Activated T-helper 2 cell treated with anti-CD3 and anti-CD28 coated beads, Interferon-gamma antibody, Interleukin-2, Interleukin-4, amounts not matched to agents 10 μg/mL and 5 μg/mL and 100 μg/mL, durations not matched to agents 14 hours and 24 hours and 36 hours (primary cell): ENCODE measurements at places on chromosomes 4 and X.

DNA sequence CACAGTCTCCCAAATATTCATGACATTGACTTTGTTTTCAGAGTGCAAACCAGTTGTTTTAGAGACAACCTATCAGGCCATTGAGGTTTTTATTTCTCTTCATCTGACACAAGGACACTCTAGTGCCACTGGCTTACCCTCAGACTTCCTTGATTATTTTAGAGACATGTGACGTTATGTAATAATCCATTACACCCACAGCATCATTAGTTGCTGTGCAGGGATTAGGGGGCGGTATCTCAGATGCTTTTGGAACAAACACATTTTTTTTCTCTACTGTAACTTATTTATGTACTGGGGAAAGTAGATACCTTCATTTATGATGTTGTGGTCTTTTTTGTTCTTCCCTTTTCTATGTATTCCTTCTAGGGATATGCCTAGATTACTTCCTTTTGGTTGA is 2293.1 kb downstream of the PCDH7 start:
- no peaks in the 10 kb centered on the region for H3K4me1 ChIP-seq
- H3K36me3 ChIP-seq = no peaks in the 10 kb centered on the region
- DNase-seq = no peak
- no peak overlapping the region for H3K4me3 ChIP-seq
- no peaks in the 10 kb centered on the region for H3K27me3 ChIP-seq

- no peaks in the 10 kb centered on the region for H3K4me1 ChIP-seq
- no peaks in the 10 kb centered on the region for H3K27me3 ChIP-seq
- no peaks in the 10 kb centered on the region for H3K36me3 ChIP-seq
- no peak overlapping the region for H3K4me3 ChIP-seq
Observed at GRCh38 chrX:114075073-114075673, 508.7 kb upstream of the HTR2C start.

GRCh38 chr4:126592088-126592487 is 1040.7 kb upstream of the INTU start:
- H3K27me3 ChIP-seq = no peaks in the 10 kb centered on the region
- DNase-seq = no peak
- H3K36me3 ChIP-seq = no peaks in the 10 kb centered on the region
- no peak overlapping the region for H3K4me3 ChIP-seq

- H3K27ac ChIP-seq = no peak overlapping the region
- peaks cover 30% of the 10 kb centered on the region for H3K36me3 ChIP-seq
- no peaks in the 10 kb centered on the region for H3K27me3 ChIP-seq
- peaks cover 34% of the 10 kb centered on the region for H3K4me1 ChIP-seq
- DNase-seq = no peak
- H3K4me3 ChIP-seq = no peak overlapping the region
Observed at GRCh38 chrX:39848900-39849299, 248.9 kb downstream of the BCOR start.

GRCh38 chr4:92307181-92307580 is 3.4 kb downstream of the GRID2 start:
- H3K4me3 ChIP-seq = no peak overlapping the region
- H3K27me3 ChIP-seq = peaks cover 22% of the 10 kb centered on the region
- no peaks in the 10 kb centered on the region for H3K36me3 ChIP-seq
- H3K4me1 ChIP-seq = peaks cover 2% of the 10 kb centered on the region
- H3K27ac ChIP-seq = no peak overlapping the region

- no peak overlapping the region for H3K27ac ChIP-seq
- H3K36me3 ChIP-seq = no peaks in the 10 kb centered on the region
- H3K4me1 ChIP-seq = no peaks in the 10 kb centered on the region
- no peak for DNase-seq
- no peaks in the 10 kb centered on the region for H3K27me3 ChIP-seq
- no peak overlapping the region for H3K4me3 ChIP-seq
Observed at GRCh38 chr4:53786632-53787031, 195.3 kb upstream of the LNX1 start.

DNA sequence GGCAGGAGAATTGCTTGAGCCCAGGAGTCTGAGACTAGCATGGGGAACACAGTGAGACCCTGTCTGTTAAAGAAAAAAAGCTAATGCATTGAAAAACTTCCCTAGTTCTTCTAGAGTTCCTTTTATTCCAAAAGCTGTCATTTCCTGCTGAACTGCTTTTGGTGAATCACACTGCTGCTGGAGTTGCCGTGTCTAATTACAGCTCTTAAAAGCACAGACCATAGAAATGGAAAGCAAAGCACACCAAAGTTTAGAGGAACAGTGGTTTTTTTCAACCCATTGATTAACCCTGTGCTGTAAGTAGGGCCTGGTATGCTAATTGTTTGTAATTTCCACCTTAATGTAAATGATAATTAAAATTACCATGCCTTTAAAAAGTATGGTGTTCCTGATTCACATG is 52.4 kb downstream of the SEPTIN11 start:
- H3K27ac ChIP-seq = no peak overlapping the region
- H3K27me3 ChIP-seq = peaks cover 76% of the 10 kb centered on the region
- H3K4me1 ChIP-seq = no peaks in the 10 kb centered on the region
- DNase-seq = no peak

GRCh38 chrX:65976161-65976560 is 63.7 kb downstream of the VSIG4 start:
- H3K36me3 ChIP-seq = no peaks in the 10 kb centered on the region
- no peaks in the 10 kb centered on the region for H3K4me1 ChIP-seq
- no peak overlapping the region for H3K4me3 ChIP-seq
- DNase-seq = no peak
- peaks cover 5% of the 10 kb centered on the region for H3K27me3 ChIP-seq

- no peak overlapping the region for H3K27ac ChIP-seq
- no peak for DNase-seq
- H3K4me1 ChIP-seq = no peaks in the 10 kb centered on the region
- no peaks in the 10 kb centered on the region for H3K36me3 ChIP-seq
- H3K27me3 ChIP-seq = no peaks in the 10 kb centered on the region
- H3K4me3 ChIP-seq = no peak overlapping the region
Observed at GRCh38 chrX:148713981-148714380, 213.6 kb downstream of the AFF2 start.

DNA sequence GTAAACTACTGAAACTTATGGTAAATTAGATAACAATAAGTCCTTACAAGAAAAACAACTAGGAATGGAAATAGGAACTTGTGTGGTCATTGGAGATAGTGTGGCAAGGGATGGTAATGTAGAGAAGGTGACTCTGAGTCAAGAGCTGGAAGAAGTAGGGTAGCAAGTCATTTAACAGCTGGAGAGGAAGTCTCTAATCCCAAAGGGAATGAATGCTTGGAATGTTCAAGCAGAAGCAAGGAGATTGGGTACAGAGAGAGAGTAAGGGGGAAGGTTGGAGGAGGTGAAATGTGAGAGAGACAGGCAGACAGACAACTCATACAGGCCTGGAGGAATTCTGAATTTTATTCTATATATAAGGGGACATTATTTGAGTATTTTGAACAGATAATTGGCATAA is 260.6 kb upstream of the MAD2L1 start:
- no peaks in the 10 kb centered on the region for H3K4me1 ChIP-seq
- H3K36me3 ChIP-seq = no peaks in the 10 kb centered on the region
- H3K27me3 ChIP-seq = no peaks in the 10 kb centered on the region
- no peak overlapping the region for H3K27ac ChIP-seq

GRCh38 chr4:158043971-158044618 is 128.7 kb downstream of the GASK1B start:
- H3K4me3 ChIP-seq = no peak overlapping the region
- H3K36me3 ChIP-seq = no peaks in the 10 kb centered on the region
- no peaks in the 10 kb centered on the region for H3K27me3 ChIP-seq
- H3K4me1 ChIP-seq = no peaks in the 10 kb centered on the region

GRCh38 chr4:168882650-168883233 is 127.3 kb downstream of the CBR4 start:
- H3K27me3 ChIP-seq = peaks cover 12% of the 10 kb centered on the region
- H3K36me3 ChIP-seq = peaks cover 20% of the 10 kb centered on the region
- no peak overlapping the region for H3K4me3 ChIP-seq
- peaks cover 26% of the 10 kb centered on the region for H3K4me1 ChIP-seq
- DNase-seq = no peak
- H3K27ac ChIP-seq = no peak overlapping the region

GRCh38 chr4:89752932-89753598 is 83.9 kb downstream of the SNCA start:
- H3K4me3 ChIP-seq = no peak overlapping the region
- DNase-seq = no peak
- peaks cover 2% of the 10 kb centered on the region for H3K27me3 ChIP-seq
- no peaks in the 10 kb centered on the region for H3K4me1 ChIP-seq
- no peaks in the 10 kb centered on the region for H3K36me3 ChIP-seq

DNA sequence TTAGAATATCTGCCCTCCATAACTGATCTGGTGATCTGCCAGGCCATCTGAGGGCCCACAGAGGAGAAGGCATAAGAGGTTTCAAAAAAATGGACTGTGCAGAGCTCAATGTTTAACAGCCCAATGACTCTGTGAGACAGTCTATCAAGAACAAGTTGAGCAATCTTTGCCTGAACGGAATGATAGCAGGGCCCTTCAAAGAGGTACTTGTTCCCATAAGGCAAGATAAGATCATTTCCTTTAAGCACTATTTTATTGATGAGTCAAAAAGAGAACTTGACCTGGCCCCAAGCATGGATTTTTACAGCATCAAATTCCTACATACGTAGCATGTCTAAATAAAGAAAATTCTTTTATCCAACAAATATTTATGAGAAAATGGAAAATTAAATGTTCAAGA is 182.8 kb downstream of the IDS start:
- no peaks in the 10 kb centered on the region for H3K27me3 ChIP-seq
- no peaks in the 10 kb centered on the region for H3K36me3 ChIP-seq
- H3K27ac ChIP-seq = no peak overlapping the region
- H3K4me1 ChIP-seq = no peaks in the 10 kb centered on the region
- H3K4me3 ChIP-seq = no peak overlapping the region
- no peak for DNase-seq

DNA sequence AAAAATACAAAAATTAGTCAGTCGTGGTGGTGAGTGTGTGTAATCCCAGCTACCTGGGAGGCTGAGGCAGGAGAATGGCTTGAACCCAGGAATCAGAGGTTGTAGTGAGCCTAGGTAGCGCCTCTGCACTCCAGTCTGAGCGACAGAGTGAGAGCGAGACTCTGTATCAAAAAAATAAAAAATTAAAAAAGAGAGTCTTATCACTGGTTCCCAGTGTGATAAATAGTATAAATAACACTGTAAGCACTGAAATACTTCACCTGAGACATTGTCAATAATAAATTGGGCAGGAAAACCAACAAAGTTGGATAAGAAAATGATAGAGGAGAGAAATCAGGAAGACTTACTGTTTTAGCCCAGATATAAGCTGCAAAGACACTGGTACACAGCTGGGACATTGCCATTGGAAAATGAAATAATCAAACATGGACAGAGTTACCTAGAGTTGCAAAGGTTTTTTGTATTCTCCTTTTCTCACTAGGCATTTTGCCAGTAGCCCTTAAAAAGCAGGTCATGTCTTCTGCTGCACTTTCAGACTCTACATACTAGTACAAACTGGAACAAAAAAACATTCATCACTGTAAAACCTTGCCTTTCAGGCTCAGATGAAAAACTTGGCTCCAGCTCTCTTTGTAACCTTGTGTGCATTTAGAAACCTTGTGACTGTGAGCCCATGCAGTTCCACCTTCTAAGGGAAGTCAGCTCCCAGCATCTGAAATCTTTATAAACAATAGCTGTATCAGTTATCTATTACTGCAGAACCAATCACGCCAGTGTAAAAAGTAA is 55.0 kb upstream of the PPP1R2C start:
- H3K4me1 ChIP-seq = no peaks in the 10 kb centered on the region
- H3K4me3 ChIP-seq = no peak overlapping the region
- H3K27ac ChIP-seq = no peak overlapping the region
- H3K36me3 ChIP-seq = no peaks in the 10 kb centered on the region

DNA sequence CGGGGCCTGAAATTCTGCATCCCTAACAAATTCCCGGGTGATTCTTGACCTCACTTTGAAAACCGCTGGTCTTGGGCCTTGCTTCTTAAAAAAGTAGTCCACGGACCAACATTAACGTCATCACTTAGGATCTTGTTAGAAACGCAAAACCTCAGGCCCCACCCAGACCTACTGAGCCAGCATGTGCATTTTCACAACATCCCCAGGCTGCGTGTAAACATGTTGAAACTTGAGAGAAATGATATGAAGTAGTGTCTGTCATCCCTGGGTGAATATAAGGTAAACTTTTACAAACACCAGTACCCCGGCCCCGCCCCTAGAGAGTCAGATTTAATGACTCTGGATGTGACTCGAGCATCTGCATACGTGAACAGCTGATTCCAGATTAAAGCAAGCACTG is 33.7 kb downstream of the SORBS2 start:
- no peaks in the 10 kb centered on the region for H3K4me1 ChIP-seq
- DNase-seq = no peak
- H3K36me3 ChIP-seq = no peaks in the 10 kb centered on the region
- H3K27me3 ChIP-seq = peaks cover 9% of the 10 kb centered on the region

GRCh38 chrX:71291381-71291780 is 7.9 kb downstream of the NONO start:
- no peak overlapping the region for H3K4me3 ChIP-seq
- no peak overlapping the region for H3K27ac ChIP-seq
- H3K27me3 ChIP-seq = no peaks in the 10 kb centered on the region
- DNase-seq = no peak
- peaks cover 4% of the 10 kb centered on the region for H3K4me1 ChIP-seq

DNA sequence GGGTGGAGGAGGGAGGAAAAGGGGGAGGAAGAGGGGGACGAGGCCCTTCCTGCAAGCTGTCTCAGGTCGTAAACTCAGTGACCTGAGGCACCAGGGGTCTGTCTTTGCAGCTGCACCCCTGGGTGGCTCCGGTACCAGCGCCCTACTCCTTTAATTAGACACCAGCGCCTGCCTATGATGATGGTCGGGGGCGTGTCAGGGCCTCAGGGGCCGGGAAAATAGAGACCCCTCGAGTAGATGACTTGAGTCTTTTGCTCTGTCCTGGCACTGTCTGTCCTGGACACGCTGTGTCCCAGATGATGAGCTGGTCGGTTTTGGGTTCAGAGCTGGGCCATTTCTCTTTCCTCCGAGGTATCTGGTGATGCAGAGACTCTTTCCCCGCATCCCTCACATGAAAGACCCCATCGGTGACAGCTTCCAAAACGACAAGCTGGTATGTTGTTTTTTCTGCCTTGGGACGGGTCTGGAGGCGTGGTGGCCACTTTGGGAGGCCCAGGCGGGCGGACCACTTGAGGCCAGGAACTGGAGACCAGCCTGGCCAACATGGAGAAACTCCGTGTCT is 11.2 kb downstream of the SLC25A6 start:
- H3K36me3 ChIP-seq = peaks cover 40% of the 10 kb centered on the region
- no peaks in the 10 kb centered on the region for H3K4me1 ChIP-seq
- no peak overlapping the region for H3K4me3 ChIP-seq
- no peak overlapping the region for H3K27ac ChIP-seq
- H3K27me3 ChIP-seq = no peaks in the 10 kb centered on the region

- H3K4me1 ChIP-seq = no peaks in the 10 kb centered on the region
- no peaks in the 10 kb centered on the region for H3K27me3 ChIP-seq
- H3K36me3 ChIP-seq = no peaks in the 10 kb centered on the region
Observed at GRCh38 chr4:13067077-13067476, 417.1 kb downstream of the RAB28 start.

DNA sequence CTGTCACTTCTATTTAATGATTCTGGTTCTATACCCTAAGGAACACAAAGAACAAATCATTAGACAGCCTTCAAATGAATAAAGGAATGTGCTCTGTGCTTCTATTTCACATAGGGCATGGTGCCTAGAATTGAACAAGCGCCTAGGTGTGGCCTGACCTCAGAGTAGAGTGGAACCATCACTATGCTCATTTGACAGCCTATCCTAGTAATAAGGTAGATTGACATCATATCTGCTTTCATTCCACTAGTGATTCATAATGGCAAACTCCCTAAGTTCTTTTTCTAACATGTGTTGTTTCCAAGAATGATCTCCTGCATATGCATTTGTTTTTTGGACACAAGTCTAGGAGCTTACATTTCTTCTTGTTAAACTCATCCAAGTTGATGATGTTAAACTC is 36.6 kb downstream of the METTL14 start:
- no peak for DNase-seq
- no peaks in the 10 kb centered on the region for H3K27me3 ChIP-seq
- H3K27ac ChIP-seq = no peak overlapping the region
- H3K4me3 ChIP-seq = no peak overlapping the region
- H3K36me3 ChIP-seq = peaks cover 32% of the 10 kb centered on the region
